ENCODE measurements at places on chromosomes 7 and 10. TPM values are rescaled to one million over a fixed set of nuclear protein-coding genes. Genes with fewer than 3 reads are reported as not detected.

- DNase-seq = no peak
Measured at GRCh38 chr7:67989142-67989541, 992.5 kb downstream of the TYW1 start.

- no peak for DNase-seq
Measured at GRCh38 chr7:105250239-105250638, 138.5 kb downstream of the SRPK2 start.

GRCh38 chr7:34840176-34840785 is 182.3 kb downstream of the NPSR1 start:
- no peak for DNase-seq

The YKT6 gene
- total RNA-seq = 142 TPM

The ERVW-1 gene
- not detected for total RNA-seq

- no peak for DNase-seq
Measured at GRCh38 chr7:114852293-114852692, 69.6 kb upstream of the MDFIC start.

DNA sequence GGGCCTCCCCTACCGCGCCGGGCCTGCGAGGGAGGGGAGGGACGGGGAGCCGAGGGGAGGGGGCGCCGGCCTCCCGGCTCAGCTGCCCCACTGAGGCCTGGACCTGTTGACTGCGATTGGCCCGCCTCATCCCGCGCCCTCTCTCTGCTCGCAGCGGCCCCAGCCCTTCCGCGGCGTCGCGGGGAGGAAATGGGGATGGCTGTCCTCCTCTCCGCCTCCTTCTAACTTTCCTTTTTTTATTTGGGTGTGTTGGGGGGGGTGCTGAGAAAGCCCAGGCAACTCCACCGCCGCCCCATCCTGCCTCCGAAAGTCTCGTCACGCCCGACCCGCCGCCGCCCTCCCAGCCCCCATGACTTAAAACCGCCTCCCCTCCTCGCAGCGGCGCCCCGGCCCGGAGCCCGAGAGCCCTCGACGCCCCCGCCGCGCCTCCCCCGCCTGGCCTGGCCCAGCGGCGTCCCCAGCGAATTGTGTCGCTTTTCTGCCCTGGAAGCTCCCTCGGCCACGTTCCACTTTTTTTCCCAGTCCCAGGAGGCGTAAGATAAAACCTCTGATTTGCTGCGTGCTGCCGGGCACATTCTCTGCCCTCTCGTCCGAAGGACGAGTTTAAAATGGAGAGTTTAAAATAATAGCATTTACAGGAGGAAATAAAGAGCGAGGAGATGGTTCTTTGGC is 842 bp upstream of the SKIDA1 start:
- no peak for DNase-seq

The C10orf105 gene
- not detected for total RNA-seq

The NPSR1 gene
- not detected for total RNA-seq

The H2BK1 gene
- not detected for total RNA-seq

DNA sequence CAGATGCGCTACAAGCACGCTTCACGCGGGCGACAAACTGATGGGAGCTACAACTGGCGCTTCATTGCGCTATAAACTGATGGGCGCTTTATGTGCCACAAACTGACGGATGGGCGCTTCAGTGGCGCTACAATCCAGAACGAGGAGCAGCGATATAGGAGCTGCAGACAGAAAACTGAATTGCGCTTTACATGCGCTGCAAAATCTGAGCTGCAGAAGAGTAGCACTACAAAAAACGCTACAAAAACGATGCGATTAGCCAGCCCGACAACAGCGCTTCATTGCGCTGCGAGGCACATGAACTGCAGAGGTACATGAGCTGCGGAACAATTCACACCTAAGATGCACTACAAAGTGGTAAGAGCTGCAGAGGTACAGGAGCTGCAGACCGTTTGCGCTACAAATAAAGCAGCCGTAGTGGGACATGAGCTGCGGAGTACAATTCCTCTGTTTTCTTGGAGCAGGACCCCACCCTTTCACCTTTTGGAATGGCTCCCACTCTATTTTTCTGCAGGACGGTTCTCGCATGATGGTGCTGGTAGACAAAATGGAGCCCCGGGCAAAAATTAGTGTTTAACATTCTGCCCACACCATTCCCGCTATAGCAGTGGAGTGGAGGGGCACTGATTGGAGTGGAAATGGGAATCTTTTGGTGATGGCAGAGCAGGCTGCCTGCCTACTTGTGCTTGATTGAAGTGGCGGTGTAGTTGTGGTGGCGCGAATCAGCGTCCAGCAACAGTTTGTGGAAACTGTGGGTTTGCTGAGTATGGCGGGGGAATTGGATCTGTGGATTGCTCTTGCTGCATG is 1.2 kb upstream of the SGCE start:
- DNase-seq = peak; percentile 3

- no peak for DNase-seq
Measured at GRCh38 chr10:124989526-124989925, 47.6 kb downstream of the ZRANB1 start.

DNA sequence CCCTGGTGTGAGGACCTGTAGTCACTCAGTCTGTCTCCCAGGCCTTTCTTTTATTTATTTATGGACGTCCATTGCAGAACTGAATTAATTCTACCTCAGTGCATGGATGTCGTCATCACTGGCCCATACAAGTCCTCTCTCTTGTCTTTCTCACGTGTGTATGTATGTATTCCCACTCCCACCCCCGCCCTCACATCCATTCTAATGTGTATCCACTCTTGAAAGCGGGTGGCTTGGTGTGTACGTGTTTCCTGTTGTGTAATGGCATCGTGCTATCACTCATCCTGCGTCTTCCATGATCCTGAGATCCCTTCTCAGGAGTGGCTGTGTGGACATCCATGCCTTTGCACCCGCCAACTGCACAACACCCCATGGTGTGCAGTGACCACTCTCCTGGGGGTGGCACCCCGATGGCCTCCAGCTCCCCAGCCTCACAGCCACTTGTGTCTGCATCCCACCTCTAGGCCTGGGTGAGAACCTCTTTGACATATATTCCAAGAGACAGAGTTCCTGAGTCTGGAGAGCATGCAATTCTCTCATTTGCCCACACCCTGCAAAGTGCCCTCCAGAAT is 3.0 kb upstream of the AOC1 start:
- no peak for DNase-seq

The SERPINE1 gene
- total RNA-seq = 45.8 TPM

The JCAD gene
- total RNA-seq = 30.5 TPM
